ENCODE measurements at places on chromosomes 2 and 18.

DNA sequence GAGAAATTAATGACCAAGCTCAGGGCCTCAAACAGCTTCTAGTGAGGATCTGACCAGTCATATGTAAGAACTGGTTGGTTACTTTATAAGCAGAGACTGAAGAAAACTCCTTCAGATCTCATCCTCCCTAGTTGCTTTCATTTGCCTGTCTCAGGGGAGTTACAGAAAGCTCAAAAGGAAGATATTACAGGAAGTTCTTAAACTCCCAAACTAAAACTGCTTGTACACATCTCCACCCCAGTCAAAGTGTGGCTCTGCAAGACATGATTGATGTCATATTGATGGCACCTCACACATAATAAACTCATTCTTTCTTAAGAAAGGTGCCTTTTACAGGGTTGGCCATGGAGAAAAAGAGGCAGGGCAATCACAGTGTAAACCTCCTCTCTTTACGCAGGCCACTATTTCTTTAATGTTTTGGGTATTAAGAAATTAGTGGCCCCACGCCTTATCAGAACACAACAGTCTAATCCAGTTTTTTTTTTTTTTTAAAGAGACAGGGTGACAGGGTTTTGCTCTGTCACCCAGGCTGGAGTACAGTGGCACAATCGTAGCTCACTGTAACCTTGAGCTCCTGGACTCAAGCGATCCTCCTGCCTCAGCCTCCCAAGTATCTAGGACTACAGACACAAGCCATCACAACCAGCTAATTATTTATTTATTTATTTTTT is 62.6 kb upstream of the STK17B start:
- DNase-seq = no peak

DNA sequence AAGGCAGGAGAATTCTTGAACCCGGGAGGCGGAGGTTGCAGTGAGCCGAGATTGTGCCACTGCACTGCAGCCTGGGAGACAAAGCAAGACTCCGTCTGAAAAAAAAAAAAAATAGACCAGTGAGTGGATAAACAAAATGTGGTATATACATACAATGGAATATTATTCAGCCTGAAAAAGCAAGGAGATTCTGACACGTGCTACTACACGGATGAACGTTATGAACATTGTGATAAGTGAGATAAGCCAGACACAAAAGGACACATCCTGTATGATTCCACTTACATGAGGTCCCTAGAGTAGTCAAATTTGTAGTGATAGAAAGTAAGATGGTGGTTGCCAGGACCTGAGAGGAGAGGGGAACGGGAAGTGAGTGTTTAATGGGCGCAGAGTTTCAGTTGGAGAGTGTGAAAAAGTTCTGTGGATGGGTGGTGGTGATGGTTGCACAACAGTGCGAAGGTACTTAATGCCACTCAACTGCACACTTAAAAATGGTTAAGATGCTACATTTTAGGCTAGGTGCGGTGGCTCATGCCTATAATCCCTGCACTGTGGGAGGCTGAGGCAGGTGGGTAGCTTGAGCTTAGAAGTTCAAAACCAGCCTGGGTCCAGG is 38.3 kb downstream of the NIFK start:
- DNase-seq = no peak

DNA sequence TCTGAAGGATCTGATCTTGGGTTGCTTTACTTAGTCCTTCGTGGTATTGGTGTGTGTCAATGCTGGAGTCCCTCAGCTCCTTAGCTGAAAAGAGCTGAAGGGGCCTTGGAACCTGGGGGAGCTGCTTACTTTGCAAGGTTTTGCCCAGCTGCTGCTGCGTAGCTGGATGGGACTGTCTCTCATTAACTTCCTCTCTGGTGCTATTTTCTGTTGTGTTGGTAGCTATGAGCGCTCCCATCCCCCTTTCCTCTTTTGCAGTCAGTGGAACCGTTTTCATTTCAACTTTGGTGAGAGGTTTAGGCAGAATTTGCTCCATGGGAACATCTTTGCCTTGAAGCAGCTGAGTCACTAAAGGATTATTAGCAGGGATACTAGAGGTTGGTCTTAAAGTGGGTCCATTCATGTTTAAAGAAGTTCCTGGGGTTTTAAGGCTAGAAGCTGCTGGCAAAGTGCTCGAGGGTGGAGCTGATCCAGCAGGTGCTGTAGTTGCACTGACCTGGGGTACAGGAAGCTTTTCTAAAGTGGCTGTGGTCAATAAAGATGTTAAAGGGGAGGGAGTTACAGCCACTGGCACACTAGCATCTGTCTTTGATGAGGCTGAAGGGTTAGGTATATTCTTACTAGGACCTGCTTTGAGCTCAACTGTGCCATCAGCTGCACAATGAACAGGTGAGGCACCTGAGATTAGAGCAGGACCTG is 69.9 kb upstream of the DTNB start:
- DNase-seq = no peak

- no peak for DNase-seq
Measured at GRCh38 chr2:39949131-39949530, 170.1 kb upstream of the THUMPD2 start.

- no peak for DNase-seq
Measured at GRCh38 chr2:118539290-118539689, 308.2 kb downstream of the EN1 start.

DNA sequence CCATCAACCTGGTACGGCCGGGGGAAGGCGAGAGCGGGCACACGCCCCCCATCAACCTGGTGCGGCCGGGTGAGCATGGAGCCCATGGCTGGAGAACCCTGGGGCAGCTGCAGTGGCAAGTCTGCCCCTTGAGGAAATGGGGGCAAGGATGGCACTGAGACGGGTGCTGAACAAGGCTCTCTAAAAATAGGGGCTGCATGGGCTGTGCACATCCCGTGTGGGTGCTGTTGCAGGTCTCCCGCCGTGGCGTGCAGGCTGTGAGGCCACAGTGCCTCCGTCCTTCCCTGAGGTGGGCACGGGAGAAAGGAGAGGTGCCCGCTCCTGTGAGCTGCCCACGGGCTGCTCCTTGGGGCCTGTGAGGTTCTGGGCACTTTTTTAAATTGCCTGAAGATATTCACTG is 99.2 kb downstream of the NFATC1 start:
- no peak for DNase-seq

DNA sequence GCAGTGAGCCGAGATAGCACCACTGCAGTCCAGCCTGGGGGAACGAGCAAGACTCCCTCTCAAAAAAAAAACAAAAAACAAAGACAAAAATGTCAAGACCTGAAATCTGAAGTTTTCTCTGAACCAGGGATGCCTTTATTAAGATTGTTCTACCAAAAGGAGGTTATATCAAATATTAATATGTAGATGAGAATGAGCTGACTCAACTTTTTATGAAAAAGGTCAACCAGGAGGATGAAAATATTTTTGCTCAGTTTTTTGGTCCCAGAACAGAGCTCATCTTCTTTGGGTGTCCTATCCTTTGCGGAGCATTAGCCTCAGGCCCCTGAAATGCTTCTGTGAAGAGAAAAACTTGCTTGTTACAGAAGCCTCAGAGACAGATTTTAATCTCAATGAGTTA is 44.0 kb downstream of the NEMP2 start:
- DNase-seq = no peak

DNA sequence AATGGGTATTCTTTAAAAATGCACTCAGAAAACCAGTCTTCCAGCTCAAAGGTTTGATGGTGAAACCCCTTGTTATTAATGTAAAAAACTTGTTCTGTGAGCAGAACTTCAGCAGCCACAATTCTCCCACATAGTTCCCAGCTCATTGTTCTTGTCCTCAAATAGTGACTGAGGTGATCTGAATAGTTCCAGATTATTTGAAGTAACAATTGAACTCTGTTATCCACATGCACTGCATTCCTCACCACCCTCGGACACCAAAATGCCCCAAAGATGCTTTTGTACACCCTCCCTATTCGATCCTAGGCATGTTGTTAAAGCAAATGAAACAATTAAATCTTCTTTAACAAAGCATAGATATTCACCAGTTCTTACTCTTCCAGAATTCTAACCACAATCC is 2186.8 kb upstream of the CELF4 start:
- DNase-seq = no peak

DNA sequence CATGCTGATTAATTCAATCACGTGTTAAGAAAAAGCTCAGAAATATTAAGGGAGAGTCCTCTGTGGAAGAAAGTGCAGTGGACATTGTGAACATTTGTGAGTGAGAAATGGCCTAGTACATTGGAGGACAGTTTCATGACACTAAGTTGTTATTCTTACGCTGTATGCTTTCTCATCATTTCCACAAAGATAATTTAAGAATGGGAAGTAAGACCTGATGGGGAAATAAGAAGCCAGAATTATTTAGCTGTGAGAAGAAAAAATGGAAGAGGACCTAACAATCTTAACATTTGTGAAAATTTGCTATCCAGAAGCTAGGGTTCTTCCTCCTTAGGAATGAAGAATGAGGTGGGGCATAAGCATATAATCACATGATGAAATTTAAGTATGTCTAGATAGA is 15.2 kb upstream of the RAPH1 start:
- no peak for DNase-seq

- no peak for DNase-seq
Measured at GRCh38 chr18:3153107-3153704, 66.6 kb downstream of the MYOM1 start.

DNA sequence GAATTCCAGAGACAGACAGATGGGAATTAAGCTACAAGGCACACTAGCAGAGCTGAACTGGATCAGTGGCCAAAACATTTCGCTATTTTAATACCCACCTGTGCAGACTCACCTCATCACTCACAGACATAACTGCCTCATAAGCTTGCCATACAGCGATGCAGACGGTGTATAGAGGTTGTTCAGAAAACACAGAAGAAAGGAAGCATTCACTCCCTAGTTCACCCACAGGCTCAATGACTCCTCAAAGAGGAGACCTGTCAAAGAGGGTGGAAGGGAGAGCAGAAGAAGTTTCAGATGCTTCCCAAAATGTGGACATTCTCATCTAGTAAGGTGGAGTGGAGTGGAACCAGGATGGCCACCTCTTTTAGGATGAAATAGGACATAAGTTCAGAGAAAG is 81.7 kb upstream of the SPHKAP start:
- DNase-seq = no peak

DNA sequence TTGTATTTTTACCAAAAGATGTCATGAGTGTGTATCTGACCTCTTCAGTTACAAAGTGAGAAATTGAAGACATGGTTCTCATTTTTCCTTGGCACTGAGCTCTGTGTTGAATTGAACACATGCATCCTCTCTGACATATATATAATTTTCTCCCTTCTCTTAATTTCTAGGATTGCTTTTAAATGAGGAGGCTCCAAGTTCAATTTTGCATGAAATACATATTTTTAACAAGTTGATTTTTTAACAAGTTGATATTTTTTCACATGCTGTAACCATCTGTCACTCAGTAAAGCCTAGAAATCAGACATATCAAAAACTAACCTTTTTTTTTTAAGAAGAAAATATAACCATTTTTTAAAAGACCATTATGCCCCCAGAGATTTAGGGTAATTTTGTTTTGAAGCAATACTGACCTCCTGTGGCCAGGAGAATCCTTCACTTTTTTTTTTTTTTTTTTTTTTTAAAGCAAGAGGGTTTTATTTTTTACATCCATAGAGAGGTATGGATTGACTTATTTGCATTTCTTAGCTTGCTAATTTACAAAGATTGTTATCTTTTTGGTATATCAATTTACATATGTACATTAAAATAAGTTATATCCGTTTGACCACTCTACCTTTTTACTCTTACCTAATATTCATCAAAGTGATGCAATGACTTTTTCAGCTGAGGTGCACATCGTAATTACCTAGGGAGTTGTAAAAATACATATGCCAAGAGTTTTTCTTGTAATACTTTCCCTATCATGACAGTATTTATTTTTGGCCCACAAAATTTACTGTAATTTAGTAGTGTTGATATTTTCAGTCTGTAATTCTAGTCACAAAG is 161.8 kb downstream of the SOCS6 start:
- no peak for DNase-seq

GRCh38 chr18:74310411-74310810 is 5.2 kb upstream of the C18orf63 start:
- no peak for DNase-seq
